ENCODE measurements at places on chromosomes 1 and 21.

GRCh38 chr1:186838380-186839040, 9.8 kb downstream of the PLA2G4A start:
- DNase-seq = no peak

DNA sequence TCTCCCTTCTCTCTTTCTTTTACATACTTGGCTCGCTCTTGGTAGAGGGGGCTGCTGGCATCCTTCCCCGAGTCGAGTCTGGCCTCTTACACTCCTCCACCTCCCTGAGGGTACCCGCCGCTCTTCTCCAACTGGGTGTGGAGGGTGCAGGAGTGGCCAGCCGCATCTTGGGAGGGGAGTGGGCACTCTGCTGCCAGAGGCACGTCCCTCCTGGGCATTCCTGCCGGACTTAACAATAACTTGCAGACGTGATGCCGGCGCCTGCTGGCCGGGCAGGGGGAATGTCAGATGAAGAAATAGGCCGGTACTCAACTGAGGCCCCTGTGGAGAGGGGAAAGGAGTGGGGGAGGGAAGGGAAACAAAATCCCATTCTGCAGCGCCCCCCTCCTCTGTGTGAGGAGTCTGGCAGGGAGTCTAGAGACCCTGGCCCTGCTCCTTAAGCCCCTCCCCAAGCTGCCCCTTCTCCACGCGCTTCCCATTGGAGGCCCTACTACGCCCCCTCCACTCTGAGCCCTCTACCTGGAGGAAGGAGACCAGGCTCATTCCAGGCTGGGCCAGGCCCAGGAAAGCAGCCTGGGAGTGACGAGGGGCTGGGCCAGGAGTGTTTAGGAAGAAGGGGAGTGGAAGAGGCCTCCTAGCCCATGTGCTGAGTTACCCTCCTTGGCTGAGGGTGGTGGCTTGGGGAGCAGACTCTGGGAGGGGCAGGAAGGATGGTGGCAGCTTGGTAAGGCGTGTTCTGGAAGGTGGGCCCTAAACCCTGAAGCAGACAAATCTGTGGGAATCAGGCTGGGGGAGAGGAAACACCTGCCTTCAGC, 1.8 kb downstream of the ATP2B4 start:
- DNase-seq = peak; percentile 61

DNA sequence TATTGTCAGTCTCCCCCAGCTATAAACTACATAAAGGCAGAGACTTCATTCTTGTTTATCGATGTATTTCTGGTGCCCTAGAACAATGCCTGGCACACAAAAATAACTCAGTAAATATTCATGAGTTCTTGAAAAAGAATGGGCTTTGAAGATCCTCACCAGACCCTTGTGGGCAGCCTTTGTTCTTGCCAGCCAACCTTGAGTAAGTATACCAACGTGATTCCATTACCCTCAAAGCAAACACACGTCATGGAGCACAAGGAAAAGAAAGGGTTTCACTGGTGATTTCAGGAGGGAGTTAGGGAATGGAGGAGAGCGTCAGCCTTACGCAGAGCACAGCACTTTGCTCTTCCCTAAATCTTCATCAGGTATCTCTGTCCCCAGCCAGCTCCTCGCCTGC, 29.4 kb downstream of the NMNAT2 start:
- no peak for DNase-seq

- no peak for DNase-seq
Measured at GRCh38 chr1:10561497-10561896, 86.7 kb downstream of the PEX14 start.

DNA sequence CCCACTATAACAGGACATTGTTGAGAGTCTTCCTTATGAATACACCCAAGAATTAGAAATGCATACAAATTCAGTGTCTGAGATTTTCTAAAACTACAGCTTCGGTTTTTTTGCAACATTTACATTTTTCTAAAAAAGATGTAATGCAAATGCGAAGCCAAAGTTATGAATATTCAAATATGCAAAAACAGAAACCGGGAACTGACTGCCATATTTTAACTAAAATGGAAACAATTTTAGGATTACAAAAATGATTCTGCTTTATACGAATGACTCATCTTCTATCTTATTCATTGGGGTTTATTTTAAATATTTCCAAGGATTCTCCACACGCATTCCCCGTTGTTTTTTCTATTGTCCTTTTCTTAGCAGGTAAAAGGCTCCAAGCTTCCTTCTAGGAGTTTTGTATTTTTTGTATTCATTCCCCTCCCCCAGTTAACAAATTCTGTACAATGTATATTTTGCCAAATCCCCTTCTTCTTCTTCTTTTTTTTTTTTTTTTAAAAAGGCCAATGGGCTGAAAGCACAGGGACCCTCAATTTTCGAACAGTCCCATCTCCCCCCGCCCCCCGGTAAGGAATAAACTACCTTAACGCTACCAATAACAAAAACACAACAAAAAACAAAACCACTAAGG, 1.0 kb downstream of the ARPC5 start:
- no peak for DNase-seq

DNA sequence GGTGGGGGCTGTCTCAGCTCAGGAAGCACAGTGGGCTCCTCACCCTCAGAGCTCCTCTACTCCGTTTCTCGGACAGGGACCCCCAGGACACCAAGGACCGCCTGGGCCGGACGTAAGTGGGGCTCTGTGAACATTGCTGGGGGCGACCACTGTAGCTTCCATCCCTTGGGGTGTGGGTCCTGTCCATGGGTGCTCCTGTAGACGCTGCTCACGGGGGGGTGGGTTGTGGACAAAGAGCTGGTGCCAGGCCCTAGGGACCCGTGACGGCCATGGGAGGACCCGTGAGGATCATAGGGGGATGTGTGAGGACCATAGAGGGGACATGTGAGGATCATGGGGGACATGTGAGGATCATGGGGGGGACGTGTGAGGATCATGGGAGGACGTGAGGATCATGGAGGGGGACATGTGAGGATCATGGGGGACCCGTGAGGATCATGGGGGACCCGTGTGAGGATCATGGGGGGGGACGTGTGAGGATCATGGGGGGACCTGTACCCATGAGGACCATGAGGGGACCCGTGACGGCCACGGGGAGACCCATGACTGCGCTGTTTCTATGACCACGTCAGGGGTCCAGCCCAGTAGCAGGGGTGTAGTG, 18.1 kb downstream of the COL6A1 start:
- no peak for DNase-seq

- no peak for DNase-seq
Measured at GRCh38 chr21:43778469-43779335, 2.6 kb upstream of the CSTB start.

- no peak for DNase-seq
Measured at GRCh38 chr1:39564941-39565340, 11.6 kb downstream of the PABPC4 start.

DNA sequence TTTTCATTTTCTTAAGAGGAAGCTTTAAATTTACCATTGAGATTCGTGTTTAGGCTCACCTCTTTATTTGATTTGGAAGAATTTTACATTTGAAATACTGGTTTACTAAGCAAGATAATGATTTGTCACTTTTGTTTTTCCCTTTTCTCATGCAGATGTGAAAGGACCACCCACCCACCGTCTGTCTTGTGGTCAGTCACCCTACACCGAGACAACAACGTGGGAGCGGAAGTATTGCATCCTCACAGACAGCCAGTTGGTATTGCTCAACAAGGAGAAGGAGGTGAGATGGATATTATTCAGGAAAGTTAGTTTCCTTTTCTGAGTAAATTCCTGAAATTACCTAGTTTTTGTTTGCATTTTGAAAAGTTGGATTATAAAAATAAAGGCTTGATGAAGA, 189.5 kb downstream of the RASAL2 start:
- DNase-seq = no peak

- DNase-seq = no peak
Measured at GRCh38 chr1:168400139-168400538, 119.5 kb downstream of the TBX19 start.

GRCh38 chr1:191240925-191241324, 763.3 kb upstream of the BRINP3 start:
- DNase-seq = no peak

DNA sequence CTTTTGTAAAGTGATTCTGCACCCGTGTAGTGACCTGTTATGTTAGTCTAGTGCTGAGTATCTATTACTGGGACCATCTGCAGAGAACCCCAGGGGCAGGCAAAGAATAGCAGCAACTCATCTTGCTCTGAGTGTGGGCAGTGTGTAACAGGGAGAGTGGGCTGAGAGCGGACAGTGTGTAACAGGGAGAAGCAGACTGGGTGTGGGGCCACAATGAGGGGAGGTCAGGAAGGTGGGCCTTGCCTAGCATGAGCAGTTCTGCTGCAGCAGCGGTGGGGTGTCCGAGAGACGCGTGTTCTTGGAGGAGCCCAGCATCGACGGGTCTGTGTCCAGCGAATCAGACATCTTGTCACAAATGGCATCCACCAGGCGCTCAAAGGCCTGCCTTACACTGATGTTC, 41.2 kb upstream of the NRDC start:
- DNase-seq = no peak

- no peak for DNase-seq
Measured at GRCh38 chr1:53195246-53196016, 1.2 kb upstream of the CPT2 start.

DNA sequence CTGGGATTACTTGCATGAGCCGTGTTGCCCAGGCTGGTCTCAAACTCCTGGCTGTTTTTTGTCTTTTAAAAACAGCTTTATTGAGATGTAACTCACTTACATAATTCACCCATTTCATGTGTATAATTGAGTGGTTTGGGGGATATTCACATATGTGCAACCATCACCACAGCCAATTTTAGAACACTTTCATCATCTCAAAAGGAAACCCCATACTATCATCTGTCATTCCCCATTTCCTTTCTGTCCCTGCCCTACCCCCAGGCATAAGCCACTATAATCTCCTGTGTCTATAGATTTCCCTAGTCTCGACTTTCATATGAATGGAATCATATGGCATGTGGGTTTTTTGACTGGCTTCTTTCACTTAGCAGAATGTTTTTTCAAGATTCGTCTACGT, 43.3 kb downstream of the GPR137B start:
- no peak for DNase-seq

- no peak for DNase-seq
Measured at GRCh38 chr1:231600458-231600976, 26.1 kb upstream of the DISC1 start.

- peak; percentile 89 for DNase-seq
Measured at GRCh38 chr1:209850342-209850979, 22.7 kb downstream of the UTP25 start.

GRCh38 chr1:2595261-2595811, 8.8 kb downstream of the PRXL2B start:
- DNase-seq = no peak

GRCh38 chr1:33429856-33430691, 821 bp downstream of the PHC2 start:
- DNase-seq = no peak

- no peak for DNase-seq
Measured at GRCh38 chr1:193131266-193131860, 9.5 kb downstream of the CDC73 start.

Data from WERI-Rb-1 (cell line).